ENCODE measurements at places on chromosomes 2 and 18.
A peak's percentile ranks its signal among the peaks of the same experiment; 100 is the strongest.

DNA sequence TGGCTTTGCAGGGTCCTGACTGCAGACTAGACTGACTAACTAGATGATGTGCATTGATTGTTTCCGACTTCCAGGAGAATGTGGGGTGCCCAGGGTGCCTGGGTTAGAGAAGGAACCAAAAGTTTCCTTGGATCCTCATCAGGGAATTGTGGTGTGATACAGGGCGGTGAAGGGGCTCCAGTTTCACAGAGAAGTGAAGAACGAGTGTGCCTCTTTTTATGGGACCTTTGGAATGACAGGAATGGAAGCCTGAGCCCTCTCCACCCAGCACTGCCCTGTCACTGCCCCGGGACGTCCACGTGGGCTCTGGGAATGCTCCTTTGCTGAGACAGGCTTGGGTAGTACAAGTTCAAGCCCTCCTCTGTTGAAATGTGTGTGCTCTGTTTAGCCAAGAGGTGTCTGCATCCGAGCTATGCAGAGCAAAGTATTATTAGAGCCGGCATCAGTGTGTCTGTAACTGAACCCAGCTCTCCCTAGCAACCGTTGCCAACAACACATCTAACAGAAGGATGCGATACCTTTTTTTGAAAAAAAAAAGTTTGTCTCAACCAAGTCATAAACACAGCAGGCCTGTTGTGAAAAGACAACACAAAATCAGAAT, 183.6 kb downstream of the SMAD7 start:
- DNase-seq: no peak

GRCh38 chr2:85737481-85737880, 16.3 kb upstream of the ATOH8 start:
- no peak for DNase-seq

- DNase-seq: no peak
Observed at GRCh38 chr2:222864296-222864695, 3.5 kb downstream of the ACSL3 start.

DNA sequence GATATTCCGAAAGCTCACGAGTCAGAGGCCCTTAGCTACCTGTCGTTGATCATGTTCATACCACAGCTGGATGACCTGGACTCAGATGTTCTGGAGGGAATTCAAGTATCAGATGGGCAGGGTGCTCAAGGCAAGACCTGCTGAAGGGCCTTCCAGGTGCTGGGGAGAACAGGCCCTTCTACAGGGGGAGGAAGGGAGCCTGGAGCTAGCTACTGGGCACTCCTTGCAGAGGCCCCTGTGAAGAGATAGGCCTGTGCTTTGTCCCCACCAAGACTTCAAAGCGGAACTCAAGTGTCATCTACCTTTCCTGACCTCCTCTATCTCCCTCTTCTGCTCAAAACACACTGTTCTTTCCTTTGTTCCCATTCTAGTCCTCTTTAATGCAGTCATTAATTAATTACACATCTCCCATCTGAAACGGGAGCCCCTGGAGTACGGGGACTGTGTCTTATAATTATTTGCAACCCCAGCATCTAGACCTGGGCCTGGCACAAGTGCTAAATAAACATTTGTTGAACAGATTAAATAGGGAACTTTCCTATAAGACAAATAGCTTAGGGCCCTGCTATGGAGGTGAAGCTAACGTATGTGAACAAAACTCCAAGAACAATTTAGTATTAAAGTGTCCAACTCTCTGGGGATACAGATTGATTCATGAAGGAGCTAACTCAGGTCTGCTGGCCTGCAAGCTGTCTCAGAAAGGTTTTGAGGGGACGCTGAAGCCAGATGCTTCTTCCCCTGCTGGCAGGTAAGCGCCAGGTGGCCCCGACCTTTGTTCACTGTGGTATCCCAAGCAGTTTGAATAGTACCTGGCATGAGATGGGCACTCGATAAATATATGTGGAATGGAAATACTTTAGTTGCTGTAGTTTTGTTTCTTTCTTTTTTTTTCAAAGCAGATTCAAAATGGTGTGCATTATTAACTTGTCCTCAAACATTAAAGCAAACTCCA, 22.0 kb downstream of the RHOB start:
- DNase-seq: no peak

DNA sequence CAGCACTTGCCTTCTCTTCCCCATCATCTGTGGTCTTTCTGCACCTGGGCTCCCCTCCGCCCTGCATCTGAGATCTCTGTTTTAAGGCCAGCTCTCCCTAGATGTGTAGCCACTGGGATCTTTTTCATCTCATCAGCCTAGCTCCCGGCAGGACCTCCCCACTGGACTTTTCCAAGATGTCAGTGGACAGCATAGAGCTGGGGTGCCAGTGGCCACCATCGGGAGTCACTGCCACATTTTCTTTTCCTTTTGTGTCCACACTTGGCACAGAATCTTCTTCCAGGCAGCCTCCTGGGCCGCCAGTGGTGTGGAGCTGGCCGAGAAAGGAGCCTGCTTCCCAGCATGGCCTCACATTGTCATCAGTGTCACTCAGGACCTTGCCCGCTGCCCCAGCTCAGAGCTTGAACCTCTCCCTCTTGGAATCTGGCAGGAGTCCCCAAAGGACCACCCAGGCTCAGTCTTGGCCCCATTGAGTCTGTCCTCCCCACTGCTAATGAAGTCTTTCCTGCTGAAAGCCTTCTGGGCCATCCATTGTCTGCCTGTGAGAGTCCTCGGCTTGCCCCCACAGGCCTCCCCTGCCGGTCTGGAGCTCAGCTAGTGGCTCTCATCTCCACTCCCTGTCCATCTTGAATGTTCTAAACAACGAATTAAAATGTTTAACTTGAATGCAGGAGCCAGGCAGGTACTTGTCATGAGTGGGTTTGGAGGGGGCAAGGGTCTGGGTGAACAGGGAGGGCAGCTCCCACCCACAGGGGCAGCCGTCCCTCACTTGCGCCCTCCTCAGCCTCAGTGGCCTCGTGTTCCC, 324.4 kb downstream of the GBX2 start:
- DNase-seq: no peak

DNA sequence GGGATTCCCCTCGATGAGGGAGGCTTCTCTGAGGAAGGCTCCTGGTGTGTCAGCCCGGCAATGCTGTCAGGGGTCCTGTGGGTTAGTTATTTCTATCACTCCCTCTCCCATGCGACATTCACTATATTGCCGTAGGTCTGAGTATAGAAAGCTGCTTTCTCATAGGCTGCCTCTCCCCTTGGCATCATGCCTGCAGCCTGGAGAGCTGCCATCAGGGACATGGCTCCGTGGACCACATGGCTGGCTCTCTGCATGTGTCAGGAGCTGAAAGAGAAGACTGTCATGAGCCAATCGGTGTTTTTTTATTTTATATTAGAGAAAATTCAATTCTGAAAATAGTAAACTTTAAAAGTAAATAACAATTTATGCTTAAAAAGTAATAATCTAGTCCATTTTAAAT, 198.0 kb downstream of the CDH20 start:
- DNase-seq: no peak

DNA sequence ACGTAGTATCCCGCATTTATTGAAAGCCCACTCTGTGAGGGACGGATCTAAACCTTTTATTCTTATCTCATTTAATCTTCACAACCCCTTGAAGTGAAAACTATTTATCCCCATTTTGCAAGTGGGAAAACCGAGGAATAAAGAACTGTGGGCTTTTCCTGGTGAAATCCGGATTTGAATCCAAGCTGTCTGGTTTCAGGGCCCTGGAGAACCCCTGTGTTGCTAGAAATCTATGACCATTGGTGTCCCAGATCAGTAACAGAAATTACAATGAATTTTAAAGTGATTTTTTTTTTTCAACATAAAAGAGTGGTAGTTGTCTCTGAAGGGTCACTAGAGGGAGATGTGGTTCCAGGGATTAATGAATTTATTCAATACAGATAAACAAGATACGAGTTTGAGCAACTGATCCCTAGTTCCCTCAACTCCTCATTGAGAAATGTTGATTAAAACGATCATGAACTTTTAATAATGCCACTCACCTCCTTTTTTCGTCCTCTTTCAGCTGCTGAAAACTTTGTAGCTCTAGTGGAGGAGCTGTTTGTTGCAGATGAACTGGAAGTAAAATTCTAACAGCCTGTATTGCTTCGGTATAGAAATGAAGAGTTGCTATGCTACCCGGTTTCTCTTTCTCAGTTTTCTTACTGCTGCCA, 940 bp downstream of the XRCC5 start:
- DNase-seq: peak; percentile 32

DNA sequence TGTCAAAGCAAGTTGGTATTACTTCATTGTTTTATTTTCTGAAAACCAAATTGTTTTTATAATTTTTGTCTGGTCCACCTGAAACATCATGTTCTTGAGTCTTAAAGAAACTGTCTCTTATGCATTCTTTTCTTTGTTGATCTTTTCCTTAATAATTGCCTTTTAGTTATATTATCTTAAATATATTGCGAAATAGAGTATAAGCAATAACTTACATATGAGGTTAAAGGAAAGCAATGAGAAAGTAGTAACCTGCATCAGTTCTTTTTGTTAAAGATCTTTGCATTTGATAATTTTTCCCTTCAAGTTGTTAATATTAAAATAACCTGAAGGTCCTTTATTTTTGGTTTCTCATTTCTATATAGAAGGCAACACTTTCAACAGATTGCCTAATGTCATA, 315.0 kb downstream of the CTNNA2 start:
- DNase-seq: no peak

GRCh38 chr2:215918901-215919599, 94.3 kb downstream of the MREG start:
- no peak for DNase-seq

DNA sequence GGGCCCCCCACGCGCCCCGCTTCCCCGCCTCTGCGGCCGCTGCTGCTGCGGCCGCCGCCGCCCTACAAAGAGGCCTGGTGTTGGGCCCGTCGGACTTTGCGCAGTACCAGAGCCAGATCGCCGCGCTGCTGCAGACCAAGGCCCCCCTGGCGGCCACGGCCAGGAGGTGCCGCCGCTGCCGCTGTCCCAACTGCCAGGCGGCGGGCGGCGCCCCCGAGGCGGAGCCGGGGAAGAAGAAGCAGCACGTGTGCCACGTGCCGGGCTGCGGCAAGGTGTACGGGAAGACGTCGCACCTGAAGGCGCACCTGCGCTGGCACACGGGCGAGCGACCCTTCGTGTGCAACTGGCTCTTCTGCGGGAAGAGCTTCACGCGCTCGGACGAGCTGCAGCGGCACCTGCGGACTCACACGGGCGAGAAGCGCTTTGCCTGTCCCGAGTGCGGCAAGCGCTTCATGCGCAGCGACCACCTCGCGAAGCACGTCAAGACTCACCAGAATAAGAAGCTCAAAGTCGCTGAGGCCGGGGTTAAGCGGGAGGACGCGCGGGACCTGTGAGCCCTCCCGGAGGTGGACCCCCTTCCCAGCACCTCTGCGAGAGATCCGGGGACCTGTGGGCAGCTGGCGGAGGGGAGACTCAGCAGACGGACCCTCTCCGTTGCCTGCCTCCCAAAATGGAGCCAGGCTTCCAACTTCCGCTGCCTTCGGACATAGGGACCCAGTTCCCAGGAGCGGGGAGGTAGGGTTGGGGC, 1.9 kb downstream of the SP5 start:
- DNase-seq: no peak

GRCh38 chr2:178109813-178110212, 2.4 kb upstream of the RBM45 start:
- no peak for DNase-seq

DNA sequence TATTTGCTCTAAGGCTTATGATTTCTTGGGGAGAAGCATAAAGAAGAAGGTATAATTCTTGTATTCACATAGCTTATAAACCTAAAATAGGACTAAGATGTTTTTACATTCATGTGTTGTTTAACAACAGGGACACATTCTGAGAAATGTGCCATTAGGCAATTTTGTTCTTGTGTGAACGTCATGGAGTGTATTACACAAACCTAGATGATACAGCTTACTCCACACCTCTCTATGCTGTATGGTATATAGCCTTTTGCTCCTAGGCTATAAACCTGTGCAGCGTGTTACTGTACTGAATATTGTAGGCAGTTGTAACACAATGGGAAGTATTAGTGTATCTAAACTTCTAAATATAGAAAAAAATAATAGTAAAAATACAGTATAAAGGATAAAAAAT, 92.1 kb downstream of the PHLPP1 start:
- no peak for DNase-seq

- no peak for DNase-seq
Observed at GRCh38 chr2:145421841-145422240, 901.9 kb upstream of the ZEB2 start.

DNA sequence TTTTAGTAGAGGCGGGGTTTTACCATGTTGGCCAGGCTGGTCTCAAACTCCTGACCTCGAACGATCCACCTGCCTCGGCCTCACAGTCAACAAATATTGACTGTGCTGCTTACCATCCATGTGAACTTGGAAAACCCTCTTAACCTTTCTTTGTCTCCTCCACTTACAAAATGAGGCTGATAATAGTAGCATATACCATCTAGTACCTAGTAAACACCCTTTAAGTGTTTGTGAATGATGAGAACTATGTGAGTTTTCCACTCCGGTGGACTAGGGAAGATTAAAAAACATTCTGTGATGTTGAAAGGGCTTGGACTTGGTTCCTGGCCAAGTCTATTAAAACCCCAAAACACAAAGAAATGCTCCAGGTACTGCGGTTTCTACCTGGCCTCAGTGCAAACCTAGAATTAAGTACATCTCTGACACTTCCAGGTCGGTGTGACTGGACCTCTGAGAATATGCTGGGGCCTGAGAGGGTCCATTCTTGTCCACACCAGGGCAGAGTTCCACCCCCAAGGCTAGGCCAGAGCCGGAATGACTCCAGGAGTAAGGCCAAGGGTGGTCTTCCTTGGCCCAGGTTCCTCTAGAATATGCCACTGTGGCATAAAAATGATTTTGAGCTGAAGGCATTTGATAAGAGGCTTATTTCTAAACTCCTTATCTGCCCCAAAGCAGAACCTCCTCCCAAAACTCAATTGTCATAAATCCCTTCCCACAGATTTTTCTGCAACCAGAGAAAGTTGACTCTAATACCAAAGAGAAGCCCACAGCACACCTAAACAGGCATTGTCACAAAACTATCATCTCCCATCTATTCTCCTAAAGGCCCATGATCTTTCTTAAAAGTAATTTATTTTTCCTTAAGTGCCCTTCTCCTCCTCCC, 217.5 kb downstream of the TGIF1 start:
- no peak for DNase-seq

DNA sequence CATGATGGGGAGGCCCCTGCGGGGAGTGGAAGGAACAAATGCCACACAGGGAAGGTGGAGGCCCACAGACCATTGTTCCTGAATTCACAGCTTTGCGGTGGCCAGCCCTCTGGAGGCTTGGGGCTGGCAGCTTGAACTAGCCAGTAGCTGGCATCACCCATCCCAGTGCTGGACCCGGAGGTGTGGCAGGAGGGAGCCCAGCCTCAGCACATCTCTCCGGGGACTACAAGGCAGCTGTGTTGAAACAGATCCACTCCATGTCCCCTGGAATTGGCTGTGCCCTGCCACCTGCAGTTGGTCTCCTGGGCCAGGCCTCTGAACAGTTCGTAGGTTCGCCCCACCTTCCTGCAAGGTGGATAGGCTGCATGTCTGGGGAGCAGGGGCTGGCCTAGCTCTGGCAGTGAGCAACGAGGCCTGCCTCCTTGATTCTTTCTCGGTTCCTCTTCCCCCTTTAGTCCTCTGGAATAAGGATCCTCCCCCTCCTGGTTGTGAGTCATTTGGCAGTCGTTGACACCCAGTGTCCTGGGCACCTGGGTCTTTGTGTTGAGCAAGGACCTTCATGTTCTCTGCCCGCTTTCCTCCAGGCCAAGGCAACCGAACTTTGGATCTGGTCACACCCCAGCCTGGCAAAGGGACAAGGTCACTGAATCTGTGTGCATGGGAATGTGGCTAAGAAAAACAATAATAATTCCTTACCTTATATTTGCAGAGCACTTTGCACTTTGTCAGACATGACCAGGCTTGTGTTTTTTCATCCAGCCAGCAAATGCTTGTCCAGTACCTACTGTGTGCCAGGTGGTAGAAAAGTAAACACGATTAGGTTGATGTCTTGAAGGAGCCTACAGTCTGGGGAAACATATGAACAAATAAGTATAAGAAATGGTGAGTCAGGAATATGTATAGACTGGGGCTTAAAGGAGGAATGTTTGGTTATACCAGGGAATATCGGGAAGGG, 55.0 kb upstream of the MCFD2 start:
- no peak for DNase-seq

All from stimulated activated naive CD4-positive, alpha-beta T cell (primary cell).